ENCODE measurements at places on chromosomes 5 and 9.

DNA sequence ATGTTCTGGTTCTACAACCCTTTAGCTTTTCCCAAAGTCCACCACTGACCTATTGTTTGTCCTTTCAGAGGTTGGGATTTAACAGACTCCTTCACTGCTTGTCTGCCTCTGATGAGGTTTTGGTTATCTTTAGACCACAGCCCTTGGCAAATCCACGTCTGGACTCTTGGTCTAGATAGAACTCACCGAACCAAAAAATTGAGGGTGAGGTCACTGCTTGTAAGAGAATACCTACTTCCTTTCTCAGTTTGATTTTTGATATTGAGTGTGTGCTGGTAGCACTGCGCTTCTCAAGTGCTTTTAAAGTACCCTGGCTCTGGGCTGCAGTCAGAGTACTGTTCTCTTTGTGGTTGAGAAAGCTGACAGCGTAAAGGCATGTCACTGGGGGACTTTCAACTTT, 61.7 kb downstream of the JMY start:
- H3K27me3 ChIP-seq, result no peaks in the 10 kb centered on the region
- H3K27ac ChIP-seq, result no peak overlapping the region
- H3K4me3 ChIP-seq, result no peak overlapping the region
- DNase-seq, result no peak

- no peaks in the 10 kb centered on the region for H3K27me3 ChIP-seq
- H3K4me1 ChIP-seq, result no peaks in the 10 kb centered on the region
- no peak overlapping the region for H3K4me3 ChIP-seq
- H3K27ac ChIP-seq, result no peak overlapping the region
- H3K36me3 ChIP-seq, result no peaks in the 10 kb centered on the region
These were observed 213.1 kb upstream of the GAS1 start for GRCh38 chr9:87160148-87161102.

DNA sequence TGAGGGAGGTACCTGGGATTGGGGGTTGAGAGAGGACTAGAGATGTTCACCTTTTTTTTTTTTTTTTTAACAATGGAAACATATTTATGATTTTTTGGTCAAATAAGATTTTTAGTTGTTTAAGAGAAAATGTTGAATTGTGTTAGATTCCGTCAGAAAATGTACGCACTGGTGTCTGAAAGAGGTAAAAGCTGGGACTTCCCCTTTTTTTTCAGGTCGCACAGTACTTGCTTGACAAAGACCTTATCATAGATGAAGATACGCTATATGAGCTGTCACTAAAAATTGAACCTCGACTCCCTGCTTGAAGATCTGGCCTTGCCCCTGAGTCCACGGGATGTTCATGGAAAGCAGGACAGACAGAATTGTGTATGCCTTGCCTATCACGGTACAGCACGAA, 7.7 kb upstream of the CKMT2 start:
- no peaks in the 10 kb centered on the region for H3K4me1 ChIP-seq
- DNase-seq, result no peak
- H3K27me3 ChIP-seq, result no peaks in the 10 kb centered on the region
- H3K36me3 ChIP-seq, result no peaks in the 10 kb centered on the region
- H3K4me3 ChIP-seq, result no peak overlapping the region

DNA sequence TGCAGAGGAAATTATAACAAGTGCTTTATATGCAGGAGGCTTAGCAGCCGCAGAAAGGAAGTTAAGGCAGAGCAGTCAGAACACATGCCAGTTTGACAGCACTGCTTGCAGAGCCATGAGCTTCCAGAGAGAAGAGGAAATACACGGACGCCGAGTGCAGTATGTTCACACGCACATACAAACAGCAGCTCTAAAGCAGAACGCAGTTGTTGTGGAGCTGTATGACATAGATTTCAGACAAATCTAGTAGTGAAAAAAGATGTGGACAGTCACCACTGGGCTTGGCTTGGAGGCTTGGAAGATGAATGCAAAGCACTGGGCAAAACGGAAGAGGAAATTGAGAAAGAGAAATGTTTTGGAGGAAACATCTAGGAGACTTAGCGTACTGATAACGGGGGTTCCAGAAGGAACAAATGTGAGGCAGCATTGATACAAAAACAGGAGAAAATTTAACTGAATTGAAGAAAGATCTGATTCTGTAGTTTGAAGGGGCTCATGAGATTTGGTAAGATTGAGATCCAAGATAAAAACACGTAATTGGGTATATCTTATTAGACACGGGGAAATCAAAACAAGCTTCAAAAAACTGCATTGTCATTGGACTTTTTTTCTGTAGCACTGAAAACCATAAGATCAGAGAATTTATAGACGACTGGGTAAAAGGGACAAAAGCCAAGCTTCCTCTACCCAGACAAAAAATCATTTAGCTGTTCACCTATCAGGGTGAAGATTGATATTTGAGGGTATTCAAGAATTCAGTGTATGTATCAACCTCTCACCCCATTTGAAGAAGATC, 19.6 kb upstream of the ROPN1L start:
- peaks cover 84% of the 10 kb centered on the region for H3K36me3 ChIP-seq
- peak overlapping the region; percentile 59 for H3K27ac ChIP-seq

DNA sequence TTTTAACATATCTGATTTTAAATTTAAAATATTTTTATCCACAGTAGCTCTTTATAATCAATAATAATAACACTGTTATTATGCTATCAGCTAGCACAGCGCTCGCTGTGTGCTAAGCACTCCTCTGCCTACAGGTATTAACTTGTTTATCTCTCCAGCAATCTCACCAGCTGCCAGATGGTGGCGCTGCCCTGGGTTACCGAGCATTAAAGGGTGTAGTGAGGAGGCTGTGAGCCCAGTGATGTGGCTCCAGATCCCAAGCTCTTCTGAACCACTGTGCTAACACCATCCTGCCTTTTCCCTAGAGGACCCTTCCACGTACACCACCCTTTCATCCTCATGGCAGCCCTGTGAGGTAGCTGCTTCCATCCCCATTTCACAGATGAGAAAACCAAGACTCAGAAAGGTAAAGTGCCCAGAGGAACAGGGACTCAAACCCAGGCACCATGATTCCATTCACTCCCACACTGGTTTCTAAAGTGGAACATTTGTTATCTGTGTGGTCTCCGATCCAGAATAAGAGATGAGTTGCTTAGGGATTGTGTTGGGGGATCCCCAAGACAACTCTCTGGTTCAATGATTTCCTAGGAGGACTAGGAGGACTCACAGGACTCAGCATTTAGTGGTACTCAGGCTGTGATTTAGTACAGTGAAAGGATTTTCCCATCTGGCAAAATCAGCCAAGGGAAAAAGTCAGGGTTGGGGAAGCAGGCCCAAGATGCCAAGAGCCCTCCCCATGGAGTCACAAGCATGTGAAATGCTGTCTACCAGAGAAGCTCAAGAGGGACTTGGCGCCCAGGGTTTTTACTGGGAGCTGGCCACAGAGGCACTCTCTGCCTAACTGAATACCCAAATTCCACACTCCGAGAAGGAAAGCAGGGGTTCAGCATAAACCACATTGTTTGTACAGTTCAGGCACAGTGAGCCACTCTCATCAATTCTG, 7.0 kb downstream of the IGFBPL1 start:
- DNase-seq, result no peak
- H3K27me3 ChIP-seq, result peaks cover 4% of the 10 kb centered on the region
- no peak overlapping the region for H3K4me3 ChIP-seq
- no peak overlapping the region for H3K27ac ChIP-seq
- no peaks in the 10 kb centered on the region for H3K36me3 ChIP-seq

- no peaks in the 10 kb centered on the region for H3K27me3 ChIP-seq
- DNase-seq, result no peak
- H3K27ac ChIP-seq, result no peak overlapping the region
- H3K36me3 ChIP-seq, result no peaks in the 10 kb centered on the region
- peaks cover 6% of the 10 kb centered on the region for H3K4me1 ChIP-seq
These were observed 385.7 kb downstream of the BNC2 start for GRCh38 chr9:16484744-16485143.

GRCh38 chr9:105930011-105930627, 235.8 kb downstream of the TMEM38B start:
- no peaks in the 10 kb centered on the region for H3K27me3 ChIP-seq
- no peak overlapping the region for H3K27ac ChIP-seq
- H3K4me1 ChIP-seq, result no peaks in the 10 kb centered on the region
- no peak overlapping the region for H3K4me3 ChIP-seq
- H3K36me3 ChIP-seq, result no peaks in the 10 kb centered on the region

DNA sequence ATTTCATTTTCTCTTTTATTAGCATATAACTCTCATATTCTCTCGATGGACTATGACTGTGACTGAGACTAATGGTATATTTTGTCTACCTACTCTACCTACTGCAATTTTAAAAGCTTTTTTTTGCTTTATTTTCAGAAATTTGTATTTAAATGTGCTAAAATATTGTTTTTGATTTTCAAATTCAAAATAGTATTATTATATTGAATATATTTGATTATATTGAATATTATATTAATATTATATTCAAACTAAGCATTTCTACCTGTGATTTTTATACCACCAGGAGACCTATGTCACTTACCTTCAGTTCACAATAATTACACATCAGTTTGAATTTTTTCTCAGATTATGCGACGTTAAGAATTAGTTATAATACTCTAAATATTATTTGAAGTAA, 700.5 kb upstream of the RGMB start:
- no peaks in the 10 kb centered on the region for H3K36me3 ChIP-seq
- H3K4me3 ChIP-seq, result no peak overlapping the region
- no peaks in the 10 kb centered on the region for H3K27me3 ChIP-seq
- H3K4me1 ChIP-seq, result no peaks in the 10 kb centered on the region
